Mesenchymal stem cell (in vitro differentiated cells and primary cell): ENCODE measurements at places on chromosomes 6 and 20.

- peaks cover 36% of the 10 kb centered on the region for H3K36me3 ChIP-seq
- no peak for DNase-seq
- peaks cover 14% of the 10 kb centered on the region for H3K4me1 ChIP-seq
- no peak overlapping the region for H3K27ac ChIP-seq
- H3K27me3 ChIP-seq, result no peaks in the 10 kb centered on the region
Measured at GRCh38 chr6:111689946-111690345, 84.3 kb upstream of the TRAF3IP2 start.

DNA sequence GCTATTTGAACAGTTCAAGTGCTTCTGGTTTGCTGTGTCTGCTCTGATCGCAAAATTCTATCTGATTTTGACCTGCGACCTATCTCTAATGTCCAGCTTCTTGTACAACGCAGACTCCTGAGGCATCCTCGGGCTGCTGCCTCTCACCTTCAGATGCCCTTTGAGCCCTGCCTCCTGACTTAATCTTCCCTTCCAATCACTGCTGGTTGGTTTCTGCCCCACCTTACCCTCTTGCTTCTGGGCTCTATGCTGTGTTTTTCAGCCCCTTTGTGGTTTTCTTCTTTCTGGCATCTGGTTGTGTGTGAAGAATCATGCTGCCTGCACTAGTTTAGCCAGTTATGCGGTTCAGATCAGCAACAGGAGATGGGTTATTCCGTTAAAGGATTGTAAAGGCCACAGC is 131.2 kb upstream of the THEMIS start:
- H3K36me3 ChIP-seq, result no peaks in the 10 kb centered on the region
- H3K27ac ChIP-seq, result no peak overlapping the region
- H3K4me3 ChIP-seq, result no peak overlapping the region
- no peaks in the 10 kb centered on the region for H3K27me3 ChIP-seq

GRCh38 chr6:16136621-16137450 is 8.0 kb downstream of the MYLIP start:
- peak overlapping the region; percentile 63 for H3K4me3 ChIP-seq
- H3K4me1 ChIP-seq, result peaks cover 2% of the 10 kb centered on the region
- peak; percentile 86 for DNase-seq
- peak overlapping the region; percentile 37 for H3K27ac ChIP-seq
- H3K27me3 ChIP-seq, result no peaks in the 10 kb centered on the region
- peaks cover 34% of the 10 kb centered on the region for H3K36me3 ChIP-seq

DNA sequence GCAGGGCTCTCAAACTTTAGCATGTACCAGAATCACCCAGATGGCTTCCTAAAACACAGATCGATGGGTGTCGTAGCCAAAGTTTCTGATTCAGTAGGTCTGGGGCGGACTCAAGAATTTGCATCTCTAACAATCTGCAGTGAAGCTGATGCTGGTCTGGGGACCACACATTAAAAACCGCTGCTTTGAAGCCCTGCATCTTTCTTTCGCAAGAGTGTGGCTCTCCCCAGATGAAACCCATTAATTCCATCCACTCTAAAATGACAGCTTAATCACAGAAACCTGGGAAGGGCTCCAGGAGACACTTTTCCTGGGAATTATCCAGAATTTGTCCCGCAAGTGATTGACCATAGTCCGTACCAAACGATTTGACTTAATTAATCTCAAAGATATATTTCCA is 319.8 kb upstream of the PLCB4 start:
- no peak for DNase-seq
- H3K27me3 ChIP-seq, result no peaks in the 10 kb centered on the region
- H3K27ac ChIP-seq, result no peak overlapping the region

GRCh38 chr20:63462244-63462643 is 10.2 kb downstream of the KCNQ2 start:
- no peak for DNase-seq
- no peak overlapping the region for H3K4me3 ChIP-seq
- no peaks in the 10 kb centered on the region for H3K36me3 ChIP-seq

DNA sequence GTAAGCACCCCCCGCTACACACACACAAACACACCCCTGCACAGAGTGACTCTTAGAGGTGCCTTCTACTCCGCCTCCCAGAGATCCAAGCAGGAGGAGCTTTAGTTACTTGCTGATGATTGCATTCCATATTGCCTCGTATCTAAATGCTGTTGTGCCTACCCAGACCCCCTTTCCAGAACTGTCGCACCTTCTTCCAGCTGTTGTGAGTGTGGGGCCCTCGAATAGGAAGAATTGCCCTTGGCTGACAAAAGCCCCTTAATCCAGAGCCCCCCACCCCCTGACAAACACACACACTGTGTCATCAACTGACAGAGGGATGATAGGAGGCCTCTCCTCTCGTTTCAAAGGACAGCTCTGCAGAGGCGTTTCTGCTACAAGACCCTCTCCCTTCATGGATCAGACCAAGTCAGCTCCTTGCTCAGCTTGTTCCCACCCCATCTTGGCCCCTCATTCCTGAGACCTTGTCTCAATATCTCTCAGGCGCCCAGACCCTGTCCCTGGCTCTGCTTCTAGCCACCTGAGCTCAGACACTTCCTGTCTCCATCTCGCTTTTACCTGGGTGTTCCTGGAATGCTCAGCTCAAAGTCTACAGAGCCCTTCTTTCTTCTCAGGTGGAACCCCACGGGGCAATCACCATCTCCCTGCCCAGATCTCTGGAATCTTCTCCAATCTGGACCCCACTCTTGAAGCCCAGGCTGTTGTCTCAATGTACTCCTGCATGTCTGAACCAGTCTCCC is 4.0 kb upstream of the VSX1 start:
- DNase-seq, result no peak
- H3K4me1 ChIP-seq, result peaks cover 12% of the 10 kb centered on the region
- H3K36me3 ChIP-seq, result no peaks in the 10 kb centered on the region
- no peak overlapping the region for H3K4me3 ChIP-seq
- no peak overlapping the region for H3K27ac ChIP-seq

GRCh38 chr6:107491138-107491609 is 1.3 kb downstream of the SOBP start:
- H3K4me3 ChIP-seq, result peak overlapping the region; percentile 18
- H3K27me3 ChIP-seq, result peaks cover 72% of the 10 kb centered on the region
- no peak overlapping the region for H3K27ac ChIP-seq
- no peaks in the 10 kb centered on the region for H3K36me3 ChIP-seq
- H3K4me1 ChIP-seq, result peaks cover 27% of the 10 kb centered on the region
- DNase-seq, result peak; percentile 65

DNA sequence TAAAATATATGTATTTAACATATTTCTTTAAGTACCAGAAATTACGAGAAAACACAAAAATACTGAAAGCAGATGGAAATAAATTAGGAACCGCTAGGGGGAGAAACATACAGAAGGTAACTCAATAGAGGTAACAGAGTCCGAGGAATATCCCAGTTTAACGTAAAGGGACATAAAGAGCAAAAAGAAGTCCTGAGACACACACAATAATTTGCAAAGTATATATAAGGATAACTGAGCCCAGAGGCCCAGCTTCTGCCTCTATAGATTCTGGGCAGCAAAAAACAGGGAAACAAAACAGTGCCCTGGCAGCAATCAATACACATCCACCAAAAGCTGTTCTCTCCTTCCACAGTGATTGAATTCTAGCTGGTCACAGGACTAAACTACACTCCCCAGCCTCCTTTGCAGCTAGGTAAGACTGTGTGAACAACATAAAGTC is 15.1 kb downstream of the TBC1D32 start:
- no peaks in the 10 kb centered on the region for H3K4me1 ChIP-seq
- no peaks in the 10 kb centered on the region for H3K36me3 ChIP-seq
- no peaks in the 10 kb centered on the region for H3K27me3 ChIP-seq
- peak; percentile 52 for DNase-seq

GRCh38 chr6:137646484-137646883 is 152.3 kb upstream of the OLIG3 start:
- DNase-seq, result no peak
- H3K4me1 ChIP-seq, result no peaks in the 10 kb centered on the region
- H3K36me3 ChIP-seq, result no peaks in the 10 kb centered on the region
- H3K4me3 ChIP-seq, result no peak overlapping the region
- H3K27ac ChIP-seq, result no peak overlapping the region
- no peaks in the 10 kb centered on the region for H3K27me3 ChIP-seq

DNA sequence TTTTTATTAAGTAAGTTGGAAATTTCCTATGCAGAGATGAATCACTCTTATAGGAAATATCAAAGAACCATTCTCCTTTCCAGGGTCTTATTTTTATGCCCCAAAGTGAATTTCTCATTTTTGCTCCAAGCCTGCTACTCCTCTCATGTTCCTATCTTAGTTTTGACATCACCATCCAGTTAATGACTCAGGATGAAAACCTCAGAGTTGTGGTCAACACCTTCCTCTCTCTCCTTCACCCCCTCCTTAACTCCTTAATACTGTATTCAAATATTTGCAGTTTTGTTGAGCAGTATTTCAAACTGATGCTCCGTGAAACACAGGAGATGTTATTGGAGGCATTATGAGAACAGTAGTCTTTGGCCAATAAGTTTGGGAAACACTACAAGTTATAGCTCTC is 64.1 kb downstream of the NRN1 start:
- no peaks in the 10 kb centered on the region for H3K4me1 ChIP-seq
- no peaks in the 10 kb centered on the region for H3K27me3 ChIP-seq
- no peaks in the 10 kb centered on the region for H3K36me3 ChIP-seq
- no peak for DNase-seq

GRCh38 chr20:47789764-47790579 is 4.7 kb upstream of the SULF2 start:
- H3K4me1 ChIP-seq, result peaks cover 14% of the 10 kb centered on the region
- peaks cover 40% of the 10 kb centered on the region for H3K27me3 ChIP-seq
- H3K27ac ChIP-seq, result no peak overlapping the region

DNA sequence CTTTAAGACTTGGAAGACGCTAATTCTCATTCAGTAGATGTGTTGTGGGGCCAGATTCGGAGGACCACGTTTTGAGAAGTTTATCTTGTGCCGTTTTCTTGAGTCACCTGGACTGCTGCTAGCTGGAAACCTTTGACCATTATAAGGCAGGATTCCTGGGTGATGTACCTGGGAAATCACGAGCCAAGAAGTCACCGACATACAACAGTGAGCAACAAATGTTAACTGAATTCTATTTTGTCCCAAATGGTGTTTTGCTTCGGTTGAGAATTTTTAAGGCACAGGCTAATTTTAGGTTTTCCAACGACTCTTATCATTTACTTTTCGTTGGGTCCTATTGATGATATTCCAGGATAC is 93.4 kb upstream of the BTN3A2 start:
- peaks cover 10% of the 10 kb centered on the region for H3K4me1 ChIP-seq
- peak overlapping the region; percentile 84 for H3K27ac ChIP-seq
- H3K36me3 ChIP-seq, result no peaks in the 10 kb centered on the region
- no peak overlapping the region for H3K4me3 ChIP-seq

GRCh38 chr20:61166324-61166723 is 85.7 kb upstream of the CDH4 start:
- H3K4me3 ChIP-seq, result no peak overlapping the region
- H3K4me1 ChIP-seq, result peaks cover 15% of the 10 kb centered on the region
- DNase-seq, result peak; percentile 32

GRCh38 chr6:7905416-7905815 is 5.2 kb downstream of the TXNDC5 start:
- H3K36me3 ChIP-seq, result peaks cover 34% of the 10 kb centered on the region
- no peak overlapping the region for H3K27ac ChIP-seq
- peaks cover 19% of the 10 kb centered on the region for H3K4me1 ChIP-seq
- H3K27me3 ChIP-seq, result no peaks in the 10 kb centered on the region

DNA sequence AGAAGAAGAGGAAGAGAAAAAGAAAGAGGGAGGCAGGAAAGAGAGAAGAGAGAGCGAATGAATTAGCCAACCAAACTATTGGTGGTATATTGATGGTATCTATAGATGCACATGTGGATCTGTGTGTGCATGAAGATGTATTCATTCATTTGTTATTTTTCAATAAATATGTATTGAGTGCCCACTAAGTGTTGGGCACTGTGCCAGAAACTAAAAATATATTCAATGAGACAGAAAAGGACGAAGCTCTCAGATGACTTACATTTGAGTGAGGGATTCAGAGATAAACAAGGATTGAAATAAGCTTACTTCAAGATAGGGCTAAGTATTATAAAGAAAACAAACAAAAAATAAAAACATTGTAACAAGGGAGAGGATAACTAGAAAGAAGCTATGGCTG is 154.9 kb downstream of the TSHZ2 start:
- no peaks in the 10 kb centered on the region for H3K36me3 ChIP-seq
- no peaks in the 10 kb centered on the region for H3K4me1 ChIP-seq
- no peak overlapping the region for H3K27ac ChIP-seq
- no peaks in the 10 kb centered on the region for H3K27me3 ChIP-seq
- no peak overlapping the region for H3K4me3 ChIP-seq
- DNase-seq, result no peak

GRCh38 chr20:645318-646106 is 7.5 kb downstream of the SRXN1 start:
- H3K4me1 ChIP-seq, result peaks cover 10% of the 10 kb centered on the region
- peaks cover 14% of the 10 kb centered on the region for H3K27me3 ChIP-seq
- H3K27ac ChIP-seq, result no peak overlapping the region
- H3K4me3 ChIP-seq, result no peak overlapping the region
- DNase-seq, result peak; percentile 65

GRCh38 chr6:40476673-40477072 is 110.5 kb downstream of the LRFN2 start:
- DNase-seq, result no peak
- H3K27ac ChIP-seq, result no peak overlapping the region
- peaks cover 27% of the 10 kb centered on the region for H3K27me3 ChIP-seq
- no peak overlapping the region for H3K4me3 ChIP-seq
- H3K4me1 ChIP-seq, result no peaks in the 10 kb centered on the region

DNA sequence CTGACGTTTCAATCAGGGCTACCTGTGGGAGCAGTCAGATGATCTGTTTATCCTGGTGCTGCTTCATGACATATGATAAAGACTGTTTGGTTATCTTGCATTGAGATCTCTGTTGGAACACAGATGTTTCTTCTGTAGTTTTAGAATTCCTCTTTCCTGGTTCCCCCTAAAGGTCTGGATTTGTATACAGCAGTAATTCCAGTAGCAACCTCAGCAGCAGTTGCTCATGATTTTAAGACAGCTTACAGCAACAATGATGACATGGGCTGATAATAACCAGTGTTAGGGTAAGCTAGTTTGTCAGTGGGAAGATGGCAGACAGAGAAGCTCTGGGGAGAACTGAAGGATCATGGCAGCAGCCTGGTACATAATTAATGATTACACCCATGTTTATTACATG is 439.4 kb downstream of the PHF3 start:
- no peaks in the 10 kb centered on the region for H3K4me1 ChIP-seq
- H3K4me3 ChIP-seq, result no peak overlapping the region
- peak; percentile 50 for DNase-seq
- H3K27ac ChIP-seq, result no peak overlapping the region
